ENCODE measurements at places on chromosomes 6 and 20.

GRCh38 chr6:3026791-3027626, 27.3 kb downstream of the NQO2 start:
- no peak for DNase-seq

DNA sequence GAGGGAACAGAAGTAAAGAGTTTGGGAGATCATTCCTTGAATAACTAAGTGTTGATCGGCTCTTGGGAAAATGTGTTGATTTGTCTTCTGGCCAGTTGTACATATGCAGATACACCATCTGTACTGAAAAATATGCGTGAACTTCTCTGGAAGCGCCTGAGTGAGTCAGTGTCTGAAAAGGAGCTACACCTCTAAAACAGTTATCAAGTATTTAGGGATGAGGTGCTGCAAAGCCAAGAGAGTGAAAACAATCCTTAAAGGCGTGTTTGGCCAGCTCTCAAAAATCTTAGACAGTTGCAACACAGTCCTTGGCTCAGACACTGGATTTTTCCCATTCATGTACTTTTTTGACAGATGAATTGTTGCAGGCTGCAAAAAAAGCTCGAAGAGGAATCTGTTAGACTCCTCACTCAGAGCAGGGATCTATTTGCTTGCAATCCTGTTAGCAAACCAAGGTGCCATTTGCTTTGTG, 61.3 kb downstream of the BMP6 start:
- DNase-seq: no peak

DNA sequence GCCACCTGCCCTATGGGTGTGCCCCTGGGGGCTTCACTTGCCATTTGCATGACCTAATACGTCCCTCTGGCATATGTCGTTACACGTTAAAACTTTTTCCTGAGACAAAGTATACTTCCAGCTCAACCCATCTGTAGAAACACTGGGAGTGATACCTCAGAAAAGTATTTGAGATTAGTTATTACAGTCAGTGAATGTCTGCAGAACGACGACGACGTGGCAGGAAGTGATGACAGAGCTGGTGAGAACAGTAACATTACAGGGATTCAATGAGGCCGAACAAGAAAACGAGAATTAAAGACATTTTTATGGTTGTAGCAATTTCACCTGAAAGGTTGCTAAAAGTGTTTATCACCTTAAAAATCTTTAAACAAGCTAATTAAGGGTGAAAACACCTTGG, 40.2 kb downstream of the SASH1 start:
- DNase-seq: no peak

DNA sequence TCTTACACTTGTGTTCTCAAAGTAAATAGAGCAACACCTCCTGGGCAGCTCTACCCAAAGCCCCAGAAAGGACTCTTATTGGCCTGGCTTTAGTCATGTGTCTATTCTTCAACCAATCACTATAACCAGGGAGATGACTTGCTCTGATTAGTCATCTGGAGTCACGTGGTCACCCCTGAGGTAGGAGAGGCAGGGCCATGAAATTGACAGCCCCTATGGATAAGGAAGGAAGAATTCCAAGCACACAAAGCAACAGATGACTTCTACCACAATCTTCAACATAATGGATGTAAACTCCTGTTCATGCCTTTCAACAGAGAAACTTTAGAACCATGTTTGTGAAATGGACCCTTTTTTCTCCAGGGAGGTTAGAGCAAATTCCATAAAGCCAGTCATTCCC, 24.6 kb upstream of the EYA2 start:
- no peak for DNase-seq

DNA sequence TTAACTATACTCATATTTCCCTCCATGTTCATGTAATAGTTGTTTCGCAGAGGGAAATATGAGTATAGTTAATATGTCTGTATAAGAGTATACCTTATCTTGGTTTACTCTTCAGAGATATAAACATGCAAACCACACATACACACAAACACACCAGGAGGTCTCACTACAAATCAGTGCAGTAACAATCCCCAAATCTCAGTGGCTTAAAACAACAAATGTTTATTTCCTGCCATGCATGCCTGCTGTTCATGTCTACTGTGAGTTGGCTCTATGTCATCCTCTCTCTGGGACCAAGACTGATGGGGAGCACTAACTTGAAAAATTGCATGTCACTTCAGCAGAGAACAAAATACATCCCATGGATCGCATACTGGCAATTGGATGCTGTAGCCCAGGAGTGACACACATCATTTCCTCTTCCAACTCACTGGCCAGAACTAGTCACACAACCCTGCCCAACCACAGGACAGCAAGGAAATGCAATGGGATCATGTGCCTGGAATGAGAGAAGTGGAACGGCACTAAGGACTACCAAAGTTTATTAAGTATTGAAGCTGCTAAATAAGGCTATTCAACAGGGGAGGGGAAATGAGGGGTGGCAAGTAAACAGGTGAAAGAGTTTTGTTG, 89.0 kb upstream of the DTNBP1 start:
- DNase-seq: no peak
